ENCODE measurements at places on chromosomes 2 and 18. TPM values are rescaled to one million over a fixed set of nuclear protein-coding genes. Genes with fewer than 3 reads are reported as not detected.

The BUB1 gene
- 2.7 TPM for total RNA-seq

The CLK1 gene
- total RNA-seq, result 1,296 TPM

The ADAM23 gene
- not detected for total RNA-seq

The ACVR1C gene
- total RNA-seq, result 0.19 TPM

The RAB6D gene
- total RNA-seq, result not detected

The CYTIP gene
- total RNA-seq, result 276 TPM

The AFF3 gene
- total RNA-seq, result 9.6 TPM

The IL1RL1 gene
- 68.1 TPM for total RNA-seq

The FSHR gene
- total RNA-seq, result not detected

Data from natural killer cell (primary cell).